Hematopoietic multipotent progenitor cell treated with erythropoietin and hydrocortisone succinate and interleukin-3 and kit ligand, for 17 days (in vitro differentiated cells): ENCODE measurements at places on chromosomes 11 and 22.

GRCh38 chr11:121109916-121110586 lies 9.0 kb downstream of the TECTA start:
- DNase-seq = no peak

- no peak for DNase-seq
Observed at GRCh38 chr11:106727256-106727655, 291.0 kb downstream of the GUCY1A2 start.

DNA sequence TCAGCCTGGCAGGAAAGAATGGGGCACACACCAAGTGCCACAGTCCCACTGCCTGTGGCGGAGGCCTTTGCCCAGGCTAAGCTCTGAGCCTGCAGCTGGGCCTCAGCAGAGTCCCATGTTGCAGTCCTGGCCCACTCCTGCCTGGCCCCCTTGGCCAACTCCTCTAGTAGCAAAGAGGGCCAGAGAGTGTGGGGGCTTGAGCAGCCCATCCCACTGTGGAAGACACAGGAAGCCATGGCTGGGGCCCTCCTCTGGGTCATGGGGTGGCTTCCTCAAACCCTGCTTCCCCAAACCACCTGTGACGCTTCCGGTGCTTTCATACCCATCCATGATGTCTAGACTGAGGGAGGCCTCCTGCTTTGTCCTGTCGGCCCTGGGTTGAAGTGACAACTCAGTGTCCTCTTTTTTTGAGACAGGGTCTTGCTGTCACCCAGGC lies 5.8 kb downstream of the RPS19BP1 start:
- DNase-seq = peak; percentile 31

GRCh38 chr11:64638829-64639228 lies 47.8 kb downstream of the SLC22A12 start:
- DNase-seq = no peak

- no peak for DNase-seq
Observed at GRCh38 chr22:21703684-21704316, 31.8 kb downstream of the YPEL1 start.

- no peak for DNase-seq
Observed at GRCh38 chr22:50605002-50605612, 4.5 kb downstream of the MAPK8IP2 start.

DNA sequence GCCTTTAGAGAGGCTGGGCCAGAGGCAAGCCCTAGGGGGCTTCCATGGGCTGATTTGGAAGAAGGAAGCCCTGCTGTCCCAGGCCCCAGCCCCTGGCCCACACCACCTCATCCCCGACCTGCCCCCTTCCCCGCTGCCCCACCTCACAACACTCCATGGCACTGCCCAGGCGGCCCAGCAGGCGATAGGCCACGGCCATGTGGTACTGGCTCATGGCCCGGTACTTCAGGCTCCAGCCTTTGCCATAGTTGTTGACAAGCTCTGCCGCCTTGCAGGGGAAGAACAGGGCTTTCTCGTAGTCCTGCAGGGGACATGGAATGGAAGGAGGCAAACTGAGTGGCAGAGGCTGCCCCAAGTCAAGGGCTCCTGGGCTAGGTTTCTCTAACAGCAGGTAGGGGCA lies 6.4 kb downstream of the RAPSN start:
- DNase-seq = no peak

- no peak for DNase-seq
Observed at GRCh38 chr11:27029966-27030365, 10.6 kb upstream of the BBOX1 start.

DNA sequence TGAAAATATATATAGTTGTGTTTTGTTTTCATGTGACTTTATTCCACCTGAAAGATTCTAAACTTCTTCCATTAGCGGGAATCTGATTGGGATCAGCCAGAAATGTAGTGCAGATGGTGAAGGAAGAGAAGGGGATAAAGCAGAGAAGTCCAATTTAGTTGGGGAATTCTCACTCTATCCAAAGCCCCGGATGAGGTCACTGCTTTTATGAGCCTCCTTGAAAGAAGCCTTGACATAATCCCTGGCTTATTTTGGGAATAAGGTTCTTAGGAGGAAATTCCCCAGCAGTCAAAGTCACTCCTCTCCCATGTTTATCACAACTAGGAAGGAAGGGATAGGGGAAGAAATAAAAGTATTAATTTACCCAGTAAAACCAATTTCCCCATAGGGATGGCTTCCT lies 41.1 kb downstream of the OSBP start:
- no peak for DNase-seq

DNA sequence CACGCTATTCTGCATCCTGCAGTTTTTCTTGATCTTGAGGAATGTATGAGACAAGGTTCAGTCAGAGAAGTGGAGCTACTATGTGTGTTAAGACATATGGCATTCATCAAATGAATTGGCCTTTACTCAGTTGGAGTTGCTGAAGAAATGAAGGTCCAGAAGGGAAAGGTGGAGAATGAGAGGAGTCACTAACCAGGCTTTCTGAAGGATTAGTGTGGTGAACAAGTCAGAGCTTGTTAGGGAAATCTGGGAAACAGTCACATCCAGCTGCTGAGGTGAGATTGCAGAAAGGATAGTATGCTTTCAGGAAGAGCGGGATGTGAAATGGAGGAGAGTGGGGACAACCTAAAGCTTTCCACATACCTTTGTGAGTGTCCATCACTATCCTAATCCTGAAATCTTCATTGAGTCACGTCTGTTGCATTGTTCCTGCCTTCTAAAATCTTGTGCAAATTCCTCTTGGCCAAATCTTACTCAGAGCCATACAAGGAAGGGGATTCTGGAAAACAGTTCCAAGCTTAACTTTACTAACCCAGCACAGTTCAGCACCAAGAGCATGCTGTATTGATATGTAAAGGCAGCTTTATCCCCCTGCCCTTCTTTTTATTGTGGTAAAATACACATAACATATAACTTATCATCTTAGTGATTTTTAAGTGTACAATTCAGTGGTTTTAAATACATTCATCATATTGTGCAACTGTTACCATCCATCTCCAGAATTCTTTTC lies 11.4 kb upstream of the PITPNB start:
- no peak for DNase-seq

- no peak for DNase-seq
Observed at GRCh38 chr11:69969890-69970784, 108.0 kb upstream of the ANO1 start.

DNA sequence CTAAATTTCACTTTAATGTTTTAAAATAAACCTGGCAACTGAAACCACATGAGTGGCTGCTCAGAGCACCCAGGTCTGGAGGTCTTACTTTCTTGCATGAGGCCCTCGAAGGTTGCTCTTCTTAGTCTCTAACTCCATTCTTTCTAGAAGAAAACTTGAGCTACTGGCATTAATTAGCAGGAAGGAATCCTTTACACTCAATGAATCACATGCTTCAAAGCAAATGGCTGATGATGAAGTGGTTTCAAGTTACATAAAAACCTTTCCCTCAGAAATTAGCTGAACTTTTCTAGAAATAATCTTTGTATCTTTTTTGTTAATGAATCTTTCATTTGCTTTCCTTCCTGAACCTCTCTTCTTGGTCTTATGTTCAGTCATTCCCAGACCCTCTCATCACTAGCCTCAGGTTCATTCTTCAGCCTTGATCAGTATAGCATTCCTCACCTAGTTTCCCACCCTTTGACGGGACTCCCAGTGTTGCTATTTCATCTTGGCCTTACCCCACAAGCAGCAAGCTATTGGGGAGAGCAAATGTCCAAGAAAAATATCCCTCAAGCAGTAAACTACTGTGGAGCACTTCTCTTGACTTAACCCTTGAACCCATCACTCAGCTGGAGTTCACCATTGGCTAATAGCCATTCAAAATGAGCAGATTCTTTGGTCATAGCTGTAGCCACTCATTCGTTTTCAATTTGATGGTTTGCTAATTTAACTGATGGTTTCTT lies 75.1 kb downstream of the INSC start:
- DNase-seq = no peak

- DNase-seq = no peak
Observed at GRCh38 chr22:22759371-22759770, 115.0 kb downstream of the GGTLC2 start.

GRCh38 chr11:35180317-35181233 lies 41.6 kb downstream of the CD44 start:
- no peak for DNase-seq

DNA sequence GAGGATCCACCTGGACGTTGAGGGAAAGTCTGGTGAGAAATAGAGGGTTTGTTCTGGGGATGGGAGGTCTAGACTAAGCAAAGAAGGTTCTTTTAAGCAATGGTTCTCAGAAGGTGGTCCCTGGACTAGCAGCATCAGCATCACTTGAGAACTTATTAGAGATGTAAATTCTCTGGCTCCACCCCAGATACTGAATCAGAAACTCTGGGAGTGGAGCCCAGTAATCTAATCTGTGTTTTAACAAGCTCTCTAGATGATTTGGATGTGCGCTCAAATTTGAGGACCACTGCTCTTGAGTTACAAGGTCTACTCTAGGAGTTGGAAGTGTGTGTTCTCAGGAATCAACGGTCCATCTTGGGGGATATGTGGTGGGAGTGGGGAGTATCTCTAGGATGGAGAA lies 3.3 kb upstream of the ABCG4 start:
- DNase-seq = no peak
